ENCODE measurements at places on chromosomes 5 and 9. TPM values are rescaled to one million over a fixed set of nuclear protein-coding genes. Genes with fewer than 3 reads are reported as not detected.

TAF1L gene
- not detected for total RNA-seq

DOCK2 gene
- total RNA-seq: 3.0 TPM

SHISAL2B gene
- not detected for total RNA-seq

CCDC171 gene
- 1.8 TPM for total RNA-seq

SURF1 gene
- total RNA-seq: 50.3 TPM

GLRA1 gene
- not detected for total RNA-seq

LRRC70 gene
- total RNA-seq: 0.16 TPM

ARL14EPL gene
- total RNA-seq: not detected

FAM153A gene
- not detected for total RNA-seq

HRCT1 gene
- 3.3 TPM for total RNA-seq

MACIR gene
- total RNA-seq: 12.2 TPM
